LoVo (cell line): ENCODE measurements at places on chromosomes 6 and 20.

GRCh38 chr6:106538145-106538544 lies 91.2 kb downstream of the RTN4IP1 start:
- DNase-seq = no peak

- DNase-seq = no peak
Observed at GRCh38 chr6:163291622-163292021, 122.9 kb upstream of the QKI start.

DNA sequence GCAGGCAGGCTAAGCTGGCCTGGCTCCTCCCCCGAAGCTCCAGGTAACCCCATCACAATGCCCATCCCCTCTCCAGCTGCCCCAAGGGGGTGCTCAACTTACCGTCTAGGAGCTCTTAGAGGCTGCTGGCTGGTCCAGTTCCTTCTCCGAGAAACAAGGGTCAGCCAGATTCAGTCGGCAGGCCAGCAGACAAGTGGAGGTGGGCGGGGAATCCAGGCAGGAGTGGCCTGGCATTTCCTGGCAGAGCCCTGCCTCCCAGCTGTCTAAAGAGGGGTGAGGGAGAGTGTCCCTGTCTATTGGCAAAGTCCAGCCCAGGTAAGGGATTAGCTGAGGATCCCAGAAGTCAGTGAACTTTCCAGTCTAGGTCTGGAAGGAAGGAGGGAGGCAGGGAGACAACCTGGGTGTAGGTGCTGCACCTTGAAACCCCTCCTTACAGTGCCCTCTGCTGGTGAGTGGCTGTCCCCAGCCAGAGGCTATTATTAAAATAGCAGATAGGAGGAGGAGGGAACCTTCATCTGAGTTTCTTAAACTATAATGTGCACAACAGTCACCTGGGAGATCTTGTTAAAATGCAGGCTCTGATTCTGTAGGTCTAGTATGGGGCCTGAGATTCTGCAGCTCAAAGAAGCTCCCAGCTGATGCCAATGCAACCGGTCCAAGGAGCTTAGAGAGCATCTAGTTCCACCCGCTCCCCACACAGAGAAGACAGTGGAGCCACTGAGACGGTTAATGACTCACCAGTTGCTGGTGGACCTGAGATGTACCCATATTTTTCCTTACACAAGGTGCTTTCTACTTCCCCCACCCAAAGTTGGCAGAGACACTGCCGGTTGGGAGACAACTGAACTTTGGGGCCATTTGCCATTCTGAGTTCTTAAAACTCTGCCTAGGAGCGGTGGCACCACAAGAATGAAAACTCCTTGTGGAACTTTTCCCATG lies at the start of gene UNC5CL:
TSS of gene UNC5CL (minus strand) at position 162 of the 939 bp plus-strand sequence. CDS start 4,147 bp downstream, outside the sequence.
- peak; percentile 38 for DNase-seq

DNA sequence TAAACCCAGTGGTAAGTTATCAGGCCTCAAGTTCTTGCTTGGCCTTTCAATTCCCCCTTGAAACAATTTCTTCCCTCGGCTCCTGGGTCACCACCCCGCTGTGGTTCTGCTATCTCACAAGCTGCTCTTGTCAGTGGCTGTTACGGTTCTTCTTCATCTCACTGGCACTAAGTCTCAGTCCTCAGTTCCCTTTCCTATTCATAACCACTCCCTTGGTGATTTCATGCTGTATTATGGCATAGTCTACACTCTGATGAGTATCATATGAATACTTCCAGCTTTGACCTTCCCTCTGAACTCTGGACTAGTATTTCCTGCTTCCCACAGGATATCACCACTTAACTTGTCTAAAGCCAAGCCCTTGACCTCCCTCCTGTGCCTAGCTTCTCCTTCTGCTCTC lies 7.9 kb downstream of the TAAR1 start:
- DNase-seq = no peak
